Stimulated activated CD4-positive, alpha-beta T cell treated with anti-CD3 and anti-CD28 coated beads, Interleukin-4, amount 100 ng/mL, for 4 hours (primary cell): ENCODE measurements at places on chromosomes 12 and 14.

DNA sequence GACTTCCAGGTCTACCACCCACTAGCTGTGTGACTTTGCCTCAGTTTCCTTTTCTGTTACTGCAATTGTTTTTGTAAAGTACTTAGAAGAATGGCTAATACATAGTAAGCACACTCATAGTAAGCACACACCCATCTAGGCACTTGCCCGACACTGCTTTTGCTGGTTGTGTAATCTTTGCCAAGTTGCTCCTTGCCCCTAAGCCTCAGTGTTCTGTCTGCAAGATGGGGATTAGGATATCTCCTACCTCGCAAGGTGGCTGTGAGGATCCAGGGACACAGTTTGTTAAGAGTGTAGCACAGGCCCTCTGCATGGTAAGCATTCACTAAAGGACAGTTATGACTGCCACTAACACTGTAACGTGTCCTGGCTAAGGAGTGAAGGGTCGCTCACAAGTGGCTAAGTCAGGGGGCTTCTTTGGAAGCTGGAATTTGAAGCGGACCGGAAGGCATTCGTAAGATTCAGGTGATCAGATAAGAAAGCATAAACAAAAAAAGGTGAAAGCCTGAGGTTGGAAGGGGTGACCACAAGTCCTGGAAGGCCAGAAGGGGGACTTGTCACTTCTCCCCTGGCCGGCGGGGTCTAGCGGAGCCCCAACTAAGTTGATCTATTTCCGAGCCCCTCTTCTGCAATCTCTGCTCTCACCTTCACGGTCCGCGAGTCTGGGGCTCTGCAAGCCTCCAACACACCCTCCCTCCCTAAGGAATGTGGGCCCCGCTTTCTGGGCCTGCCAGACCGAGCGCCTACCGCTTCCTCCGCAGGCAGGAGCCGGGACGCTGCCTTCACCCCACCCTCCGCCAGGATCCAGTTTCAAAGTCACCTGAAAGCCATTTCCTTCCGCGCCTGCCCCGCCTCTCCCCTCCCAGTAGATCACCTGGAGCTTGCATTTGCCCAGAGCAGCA is 1.5 kb upstream of the PLEKHG3 start:
- DNase-seq, result no peak

- DNase-seq, result no peak
Measured at GRCh38 chr14:20551606-20552005, 9.2 kb downstream of the RNASE9 start.

DNA sequence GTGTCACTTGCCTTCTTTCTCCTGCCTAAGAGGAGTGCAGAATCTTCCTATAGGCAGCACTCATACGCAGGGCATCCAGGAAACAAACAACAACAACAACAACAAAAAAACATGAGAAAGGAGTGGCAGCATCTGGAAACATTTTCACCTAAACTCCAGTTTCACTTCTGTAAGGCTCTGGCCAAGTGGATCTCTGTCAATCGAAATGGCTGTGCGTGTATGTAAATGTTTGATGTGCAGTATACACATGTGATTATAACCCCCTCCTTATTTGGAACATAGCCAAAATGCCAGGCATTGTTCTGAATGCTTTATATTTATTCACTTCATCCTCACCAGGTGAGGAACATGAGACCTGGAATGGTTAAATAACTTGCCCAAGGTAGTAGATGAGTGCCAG is 76.8 kb downstream of the COX16 start:
- DNase-seq, result no peak

- no peak for DNase-seq
Measured at GRCh38 chr12:113678223-113679119, 206.8 kb upstream of the LHX5 start.

GRCh38 chr14:64410084-64410774 is 22.1 kb downstream of the MTHFD1 start:
- no peak for DNase-seq

- no peak for DNase-seq
Measured at GRCh38 chr14:69692594-69692993, 74.3 kb upstream of the SRSF5 start.

DNA sequence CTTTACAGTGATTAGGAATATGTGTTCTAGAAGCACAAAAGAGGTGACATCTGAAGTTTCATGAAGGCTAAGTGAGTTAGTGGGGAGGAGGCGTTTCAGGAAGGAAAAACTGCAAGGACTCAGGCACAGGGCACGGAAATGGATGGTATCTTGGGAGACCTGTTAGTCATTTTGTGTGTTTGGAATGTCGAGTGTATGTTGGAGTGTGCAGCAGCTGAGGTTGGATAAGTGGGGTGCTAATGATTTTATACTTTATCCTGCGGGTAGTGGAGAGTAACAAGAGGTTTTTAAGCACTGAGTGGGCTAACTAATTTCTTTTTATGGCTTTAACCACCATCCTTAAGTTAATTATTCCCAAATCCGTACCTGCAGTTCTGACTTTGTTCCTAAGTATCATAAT is 571.5 kb upstream of the FBXO33 start:
- no peak for DNase-seq

DNA sequence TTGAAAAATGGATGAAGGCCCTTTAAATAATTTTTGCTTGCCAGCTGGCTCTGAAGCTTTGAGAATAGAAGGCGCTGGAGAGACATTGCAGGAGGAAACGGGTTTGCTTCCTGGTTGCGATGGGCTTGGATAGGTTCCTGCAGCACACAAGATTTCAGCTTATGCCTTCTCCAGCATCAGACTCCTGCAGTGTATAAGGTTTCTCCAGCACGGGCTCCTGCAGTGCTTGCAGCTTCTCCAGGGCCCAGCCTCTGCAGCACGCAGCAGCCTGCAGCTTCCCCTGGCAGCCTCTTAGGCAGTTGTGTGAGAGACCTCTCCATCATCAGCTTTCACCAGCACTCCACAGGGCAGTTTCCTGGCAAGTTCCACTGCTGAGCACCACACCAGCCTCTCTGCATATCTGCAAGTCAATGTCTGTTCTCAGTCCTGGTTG is 78.7 kb upstream of the ZDHHC17 start:
- DNase-seq, result no peak

DNA sequence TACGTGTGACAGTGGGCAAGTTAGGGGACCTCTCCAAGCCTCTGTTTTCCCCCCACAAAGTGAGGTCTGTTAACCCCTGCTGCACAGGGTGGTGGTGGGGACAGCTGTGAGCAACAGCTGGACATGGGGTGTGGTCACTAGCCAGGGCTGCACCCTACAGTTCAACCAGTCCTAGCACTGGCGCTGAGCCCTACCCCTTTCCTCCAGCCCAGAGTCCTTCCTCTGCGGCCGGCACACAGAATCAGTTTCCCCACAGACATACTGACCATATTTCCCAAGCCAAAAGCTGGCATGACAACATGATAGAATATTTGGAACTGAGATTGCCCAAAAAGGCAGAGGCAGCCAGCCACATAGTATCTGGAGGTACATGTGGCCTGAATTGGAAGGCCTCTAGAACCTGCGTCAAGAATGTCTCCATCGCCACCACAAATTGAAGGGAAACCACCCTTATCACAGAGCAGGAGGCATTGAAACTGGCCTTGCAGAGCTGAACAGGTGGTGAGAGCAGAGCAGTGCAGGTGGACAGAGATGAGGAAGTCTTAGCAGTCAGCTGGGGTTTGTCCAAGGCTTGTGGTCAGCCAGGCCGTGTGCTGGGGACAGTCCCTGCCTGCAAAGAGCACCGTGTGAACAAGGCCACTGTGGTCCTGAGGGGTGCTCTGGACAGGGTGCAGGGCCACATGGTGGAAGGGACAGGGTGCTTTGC is 21.2 kb downstream of the DEGS2 start:
- no peak for DNase-seq

- DNase-seq, result no peak
Measured at GRCh38 chr12:27464220-27464554, 17.7 kb downstream of the SMCO2 start.

GRCh38 chr14:89918721-89919120 is 35.8 kb downstream of the EFCAB11 start:
- no peak for DNase-seq

DNA sequence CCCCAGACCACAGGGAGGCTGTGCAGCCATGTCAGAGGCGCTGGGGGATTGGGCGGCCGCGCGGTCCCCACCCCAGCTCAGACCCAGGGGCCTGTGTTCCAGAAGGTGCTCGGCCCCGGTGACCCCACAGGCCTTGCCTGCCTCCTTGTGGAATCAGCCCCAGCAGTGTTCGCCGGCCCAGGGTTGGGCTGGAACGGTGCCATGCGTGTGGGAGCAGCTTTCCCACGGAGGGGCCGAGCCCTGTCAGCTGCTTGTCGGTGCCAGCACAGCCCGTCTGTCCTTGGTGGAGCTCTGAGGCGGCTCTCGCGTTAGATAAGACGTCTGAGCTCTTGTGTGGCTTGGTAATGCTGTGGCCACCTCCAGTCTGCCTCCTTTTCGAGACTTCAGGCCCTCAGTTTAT is 8.5 kb downstream of the ZFYVE21 start:
- no peak for DNase-seq
